ENCODE measurements at places on chromosomes 12 and 14.
A peak's percentile ranks its signal among the peaks of the same experiment; 100 is the strongest.

GRCh38 chr12:48247181-48247966 is 44.3 kb upstream of the OR10AD1 start:
- DNase-seq: no peak

DNA sequence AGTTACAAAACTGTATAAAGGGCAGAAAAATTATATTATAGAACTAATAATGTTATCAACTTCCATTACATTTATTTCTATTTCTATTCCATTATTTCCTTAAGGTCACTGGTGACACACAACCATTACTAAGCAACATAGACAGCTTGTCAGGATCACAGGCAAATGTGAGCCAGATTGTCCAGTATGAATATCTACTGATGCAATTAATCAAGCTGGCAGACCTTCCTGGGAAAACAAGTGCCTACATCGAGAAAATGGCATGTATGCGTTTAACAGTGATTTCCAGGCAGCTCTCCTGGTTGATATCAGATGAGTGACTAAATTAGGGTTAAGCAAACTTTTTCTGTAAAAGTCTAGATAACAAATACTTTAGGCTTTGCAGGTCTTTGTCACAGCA is 36.9 kb upstream of the TSPAN8 start:
- no peak for DNase-seq

- peak; percentile 17 for DNase-seq
Observed at GRCh38 chr12:7989827-7990491, 42.6 kb upstream of the FOXJ2 start.

- no peak for DNase-seq
Observed at GRCh38 chr12:108815369-108815768, 42.0 kb downstream of the SSH1 start.

DNA sequence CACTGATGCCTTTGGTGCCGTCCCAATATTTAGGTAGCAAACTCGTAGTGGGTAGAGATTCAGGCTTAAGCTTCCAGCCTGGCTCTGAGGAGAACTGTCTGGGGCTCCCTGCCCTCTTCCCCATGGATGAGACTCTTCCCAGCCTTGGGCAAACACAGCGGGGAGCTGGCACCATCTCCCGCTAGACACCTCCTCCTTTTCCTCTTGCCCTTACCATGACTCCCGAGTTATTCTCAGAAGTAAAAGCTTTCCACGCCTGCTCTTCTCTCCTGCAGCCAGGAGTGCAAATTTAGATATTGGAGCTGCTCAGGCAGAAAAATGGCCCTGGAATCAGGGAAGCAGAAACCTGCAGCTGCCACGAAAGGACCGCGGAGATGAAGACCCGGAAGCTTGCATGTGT is 45.6 kb upstream of the RBM19 start:
- DNase-seq: no peak

GRCh38 chr14:89373185-89373584 is 43.8 kb downstream of the FOXN3 start:
- DNase-seq: no peak

DNA sequence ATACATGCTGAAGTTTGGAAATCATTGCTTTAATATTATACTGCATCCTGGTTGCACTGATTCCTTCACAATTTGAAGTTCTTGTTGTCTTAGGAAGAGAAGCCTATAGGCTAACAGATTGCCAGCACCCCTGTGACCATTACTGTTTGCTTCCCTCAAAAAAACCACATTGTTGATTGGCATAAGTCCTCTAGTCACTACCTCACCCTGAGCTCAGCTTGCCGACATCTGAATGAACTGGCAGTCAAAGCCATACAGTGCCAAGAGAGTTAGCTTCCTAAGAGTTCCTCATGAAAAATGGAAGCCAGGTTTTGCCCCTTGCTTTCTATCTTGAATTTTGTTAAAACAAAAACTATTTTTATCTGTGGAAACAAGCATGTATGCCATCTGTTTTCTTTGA is 276.1 kb downstream of the SYT1 start:
- DNase-seq: no peak

- DNase-seq: no peak
Observed at GRCh38 chr12:108833757-108834472, 23.5 kb downstream of the SSH1 start.

- DNase-seq: no peak
Observed at GRCh38 chr12:110888256-110888991, 32.0 kb downstream of the MYL2 start.

DNA sequence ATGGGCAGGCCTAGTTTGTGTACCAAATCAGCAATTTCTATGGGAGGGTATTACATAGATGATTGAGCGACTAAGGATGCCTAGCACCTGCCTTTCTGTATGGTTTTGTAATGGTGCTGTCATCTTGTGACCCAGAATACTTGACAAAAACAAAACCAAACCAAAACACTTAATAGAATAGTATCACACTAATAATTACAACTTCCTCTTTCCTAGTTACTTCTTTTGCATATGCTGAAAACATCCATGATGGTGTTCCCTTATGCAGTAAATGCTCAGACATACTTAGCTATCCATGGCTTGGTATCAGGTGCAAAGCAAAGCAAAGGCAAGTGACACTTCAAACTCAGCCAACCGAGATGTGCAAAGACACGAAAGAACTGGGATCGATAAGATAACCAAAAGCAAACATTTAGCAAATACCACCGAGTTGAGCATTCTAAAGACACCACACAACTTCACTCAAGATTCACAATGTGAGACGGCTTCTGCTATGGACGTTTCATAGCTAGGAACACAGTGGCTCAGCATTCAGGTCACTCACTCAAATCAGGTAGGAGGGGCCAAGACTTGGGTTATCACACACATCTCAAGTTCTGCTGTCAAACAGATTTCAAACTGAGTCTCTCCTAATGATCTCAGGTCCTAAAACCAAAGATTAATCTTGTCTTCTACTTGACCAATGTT is 24.3 kb downstream of the PPP1CC start:
- no peak for DNase-seq

- DNase-seq: no peak
Observed at GRCh38 chr12:22276867-22277266, 57.6 kb downstream of the ST8SIA1 start.

GRCh38 chr12:102953221-102953620 is 4.3 kb upstream of the ASCL1 start:
- DNase-seq: no peak

GRCh38 chr12:13186302-13186701 is 10.2 kb upstream of the EMP1 start:
- no peak for DNase-seq

DNA sequence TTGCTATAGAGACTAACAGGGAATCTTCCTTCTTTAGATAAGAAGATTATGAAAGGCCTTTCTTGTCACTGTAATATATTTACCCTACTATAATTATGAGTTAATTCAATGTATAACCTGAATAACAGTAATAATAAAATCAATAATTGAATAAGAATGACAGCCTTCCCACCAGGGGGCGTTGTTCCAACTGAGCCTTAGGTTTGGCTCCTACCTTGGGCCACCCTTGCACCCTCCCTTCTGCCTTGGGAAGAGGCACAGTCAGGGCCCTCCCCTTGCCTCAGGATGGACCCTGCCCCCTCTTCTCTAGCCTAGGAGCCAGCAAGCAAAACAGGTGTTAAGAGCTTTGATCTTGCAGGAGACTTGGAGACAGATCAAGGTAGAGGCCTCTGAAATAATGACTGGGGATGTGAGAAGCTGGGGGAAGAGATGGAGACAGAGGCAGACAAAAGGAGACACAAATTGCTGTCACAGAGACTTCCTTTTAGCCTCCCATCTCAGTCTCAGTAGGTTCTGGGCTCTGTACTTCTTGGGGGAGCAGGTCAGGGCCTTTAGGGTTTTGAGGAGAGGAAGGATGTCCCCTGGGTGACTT is 40.1 kb upstream of the CISTR start:
- DNase-seq: no peak

GRCh38 chr12:32585680-32586079 is 93.4 kb upstream of the DNM1L start:
- DNase-seq: no peak

GRCh38 chr12:124898200-124898922 is 16.1 kb downstream of the UBC start:
- DNase-seq: peak; percentile 22

- peak; percentile 65 for DNase-seq
Observed at GRCh38 chr14:106605548-106606448, 1079.4 kb downstream of the TMEM121 start.

GRCh38 chr14:97107080-97107479 is 309.9 kb downstream of the VRK1 start:
- no peak for DNase-seq

- DNase-seq: no peak
Observed at GRCh38 chr12:30624009-30624408, 71.7 kb downstream of the IPO8 start.

DNA sequence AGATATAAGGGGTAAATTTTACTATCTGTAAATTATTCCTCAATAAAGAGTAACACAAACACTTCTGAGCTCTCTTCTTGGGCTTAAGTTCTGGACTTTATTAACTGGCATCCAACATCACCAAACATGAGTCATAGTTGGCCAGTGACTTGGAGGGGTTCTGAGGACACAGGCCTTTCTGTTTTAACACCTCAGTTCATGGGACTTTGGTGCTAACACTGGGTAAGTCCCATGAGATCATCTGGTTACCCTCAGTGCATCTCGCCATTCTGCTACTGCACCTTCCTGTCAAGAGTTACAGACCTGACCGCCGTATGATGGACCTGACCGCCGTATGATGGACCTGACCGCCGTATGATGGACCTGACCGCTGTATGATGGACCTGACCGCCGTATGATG is 9.9 kb downstream of the SLC15A4 start:
- DNase-seq: no peak

GRCh38 chr12:64154677-64155076 is 67.4 kb downstream of the KICS2 start:
- no peak for DNase-seq

DNA sequence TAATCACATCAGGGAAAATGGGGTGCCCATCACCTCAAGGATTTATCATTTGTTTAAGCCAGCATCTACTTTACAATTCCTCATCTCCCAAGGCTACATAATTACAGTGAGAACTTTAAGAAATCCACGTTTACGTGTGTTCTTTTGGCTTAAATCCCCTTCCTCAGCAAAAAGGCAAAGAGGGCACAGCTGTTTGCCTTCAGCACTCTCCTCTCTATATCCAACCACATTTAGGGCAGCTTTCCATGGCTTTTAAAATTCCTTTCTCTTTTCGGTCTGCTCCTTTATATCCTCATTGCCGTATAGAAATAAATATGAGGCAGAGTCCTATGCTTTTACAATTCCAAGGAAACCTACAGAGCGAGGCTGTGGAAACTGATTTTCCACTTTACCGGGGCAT is 175.9 kb downstream of the EMP1 start:
- no peak for DNase-seq

DNA sequence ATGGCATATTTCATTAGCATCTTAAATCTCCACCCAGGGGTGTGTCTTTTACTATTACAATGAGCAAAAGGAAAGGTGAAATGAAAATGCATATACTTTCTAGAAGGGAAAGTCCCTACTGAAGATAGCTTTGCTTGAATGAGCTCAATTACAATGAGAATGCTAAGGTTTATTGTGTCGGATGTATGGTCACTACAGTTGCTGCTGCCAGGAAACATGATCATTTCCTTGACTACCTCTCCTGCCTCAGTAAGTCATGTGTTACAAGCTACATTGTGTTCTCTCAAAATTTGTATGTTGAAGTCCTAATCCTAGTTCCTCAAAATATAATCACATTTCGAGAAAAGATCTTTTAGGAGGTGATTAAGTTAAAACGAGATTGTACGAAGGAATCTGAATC is 322.2 kb downstream of the MDGA2 start:
- DNase-seq: no peak

DNA sequence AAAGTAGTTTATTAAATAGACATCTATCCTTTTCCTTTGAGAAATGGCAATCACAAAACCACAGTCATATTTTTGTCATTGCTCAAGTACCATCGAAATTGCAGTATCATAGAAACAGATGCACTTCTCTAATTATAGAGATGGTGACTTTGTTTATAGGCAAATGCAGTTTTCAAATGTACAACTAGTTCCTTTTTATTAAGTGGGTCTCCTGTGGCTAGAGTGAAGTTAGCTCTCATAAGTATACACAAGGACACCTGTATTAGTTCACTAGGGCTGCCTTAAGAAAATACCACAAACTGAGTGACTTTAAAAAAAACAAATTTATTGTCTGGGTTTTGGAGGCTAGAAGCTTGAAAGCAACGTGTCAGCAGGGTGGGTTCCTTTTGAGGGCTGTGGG is 62.8 kb downstream of the OTOGL start:
- no peak for DNase-seq

All from T-helper 1 cell (primary cell).